Activated CD4-positive, alpha-beta T cell treated with anti-CD3 and anti-CD28 coated beads, Interleukin-2, amount 50 U/mL, for 48 hours (primary cell): ENCODE measurements at places on chromosomes 5 and 9.

DNA sequence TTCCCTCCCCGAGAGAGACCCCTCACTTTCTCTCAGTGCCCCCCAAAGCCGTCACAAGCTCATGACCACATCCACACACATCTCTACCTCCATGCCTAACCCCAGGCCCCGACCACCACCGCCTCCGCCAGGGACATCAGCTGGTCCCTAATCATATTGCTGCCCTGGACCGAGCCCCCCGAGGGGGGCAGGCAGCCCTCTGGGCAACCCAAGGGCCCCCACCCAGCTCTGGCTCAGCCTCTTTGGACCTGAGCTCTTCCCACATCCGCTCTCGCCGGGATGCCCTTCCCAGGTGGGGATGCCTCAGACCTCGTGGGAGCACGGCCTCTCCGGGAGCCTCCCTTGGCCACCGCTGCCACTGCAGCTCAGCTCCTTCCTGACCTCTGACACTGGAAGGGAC, 18.5 kb downstream of the LHX3 start:
- no peak for DNase-seq

- no peak for DNase-seq
These were observed 1672.0 kb upstream of the CDH9 start for GRCh38 chr5:28710360-28710759.

DNA sequence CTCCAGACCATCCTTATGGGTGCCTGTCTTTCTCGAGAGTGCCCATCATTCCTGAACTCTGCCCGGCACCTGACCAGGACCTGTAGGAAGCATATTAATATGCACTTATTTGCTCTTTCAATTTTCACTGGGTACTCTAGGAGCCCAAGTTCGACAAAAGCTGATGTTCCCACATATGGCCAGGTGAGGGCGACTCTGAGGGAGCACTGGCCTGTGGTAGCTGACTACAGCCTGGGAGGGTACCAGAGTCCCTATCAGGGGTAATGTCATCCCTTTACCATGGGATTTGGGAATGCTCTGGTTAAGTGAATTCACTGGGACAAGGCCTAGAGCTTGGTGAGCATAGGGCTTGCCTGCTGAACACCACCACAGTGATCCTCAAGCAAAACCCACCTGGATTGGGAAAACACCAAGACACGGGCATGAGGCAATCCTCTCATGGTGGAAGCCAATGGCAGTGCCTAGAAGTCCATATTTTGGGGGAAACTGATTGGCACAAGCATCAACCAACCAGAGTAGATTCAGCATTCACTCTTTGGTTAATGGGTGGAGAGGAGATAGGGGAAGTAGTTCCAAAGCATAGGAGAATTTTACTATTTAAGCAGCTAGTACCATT, 112.2 kb downstream of the MTX3 start:
- DNase-seq: peak; percentile 66

DNA sequence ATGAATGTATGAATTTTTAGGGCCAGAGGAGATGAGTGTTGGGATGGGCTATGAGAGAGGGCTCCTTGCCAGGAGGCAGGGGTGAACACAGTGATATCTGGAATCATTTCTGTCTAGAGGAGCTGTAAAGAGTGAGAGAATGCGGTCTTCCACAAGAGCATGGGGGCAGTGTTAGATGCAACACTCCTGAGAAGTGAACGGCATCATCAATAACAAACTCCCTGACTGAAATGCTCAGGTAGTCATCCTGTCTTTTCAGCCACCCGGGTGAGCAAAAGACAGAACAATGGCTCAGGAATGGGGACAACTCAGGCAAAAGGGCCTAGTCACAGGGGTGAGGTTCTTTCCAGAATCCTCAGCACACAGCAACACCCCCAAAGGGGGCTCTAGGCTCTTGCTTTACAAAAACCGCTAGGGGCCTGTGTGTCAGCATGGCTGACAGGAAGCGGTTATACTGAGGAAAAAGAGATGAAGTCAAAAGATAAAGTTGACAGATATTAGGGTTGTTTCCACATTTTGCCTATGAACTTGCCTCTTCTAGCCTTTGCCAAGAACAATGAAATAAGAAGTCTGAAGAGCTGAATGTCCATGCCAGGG, 104.6 kb upstream of the LRRTM2 start:
- no peak for DNase-seq

- DNase-seq: no peak
These were observed 35.3 kb downstream of the MTREX start for GRCh38 chr5:55343107-55343506.

DNA sequence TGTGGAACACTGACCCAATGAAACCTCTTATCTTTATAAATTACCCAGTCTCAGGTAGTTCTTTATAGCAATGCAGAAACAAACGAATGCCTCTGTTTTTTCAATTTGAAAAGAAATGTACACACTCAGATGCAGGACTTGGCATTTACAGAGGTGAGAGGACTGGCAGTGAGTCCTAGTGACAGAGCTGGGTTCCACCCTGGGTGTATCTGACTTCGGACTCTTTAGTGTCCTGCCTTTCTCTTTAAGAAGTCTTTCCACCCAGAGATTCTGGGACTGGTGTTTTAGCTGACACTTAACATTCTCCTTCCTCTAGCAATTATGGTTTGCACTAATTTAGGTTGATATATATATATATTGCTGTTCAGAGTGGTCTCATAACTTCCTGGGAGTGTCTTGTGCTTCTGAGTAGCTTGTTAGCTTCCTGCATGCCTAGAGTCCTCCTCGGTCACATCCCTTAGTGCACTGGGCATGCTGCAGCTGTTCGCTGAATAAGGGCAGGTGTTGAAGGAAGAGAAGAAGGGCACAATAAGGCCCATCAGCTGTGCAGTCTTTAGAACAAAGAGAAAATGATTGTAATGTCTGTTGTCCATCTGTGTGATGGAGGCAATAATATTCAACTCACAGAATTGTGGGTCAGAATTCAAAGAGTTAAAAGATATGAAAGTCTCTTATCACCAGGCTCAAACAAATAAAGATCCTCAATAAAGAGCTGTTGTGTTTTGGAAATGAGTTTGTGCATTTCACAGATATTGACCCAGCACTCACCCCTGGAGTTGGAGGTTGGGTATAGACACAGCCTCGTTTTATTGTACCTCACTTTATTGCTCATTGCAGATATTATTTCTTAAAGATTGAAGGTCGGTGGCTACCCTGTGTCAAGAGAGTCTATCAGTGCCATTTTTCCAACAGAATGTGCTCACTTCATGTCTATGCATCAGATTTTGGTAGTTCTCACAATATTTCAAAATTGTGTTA, 187.1 kb downstream of the TRIM32 start:
- DNase-seq: no peak
